ENCODE measurements at places on chromosomes 1 and 21. TPM values are rescaled to one million over a fixed set of nuclear protein-coding genes. Genes with fewer than 3 reads are reported as not detected.
A peak's percentile ranks its signal among the peaks of the same experiment; 100 is the strongest.

DNA sequence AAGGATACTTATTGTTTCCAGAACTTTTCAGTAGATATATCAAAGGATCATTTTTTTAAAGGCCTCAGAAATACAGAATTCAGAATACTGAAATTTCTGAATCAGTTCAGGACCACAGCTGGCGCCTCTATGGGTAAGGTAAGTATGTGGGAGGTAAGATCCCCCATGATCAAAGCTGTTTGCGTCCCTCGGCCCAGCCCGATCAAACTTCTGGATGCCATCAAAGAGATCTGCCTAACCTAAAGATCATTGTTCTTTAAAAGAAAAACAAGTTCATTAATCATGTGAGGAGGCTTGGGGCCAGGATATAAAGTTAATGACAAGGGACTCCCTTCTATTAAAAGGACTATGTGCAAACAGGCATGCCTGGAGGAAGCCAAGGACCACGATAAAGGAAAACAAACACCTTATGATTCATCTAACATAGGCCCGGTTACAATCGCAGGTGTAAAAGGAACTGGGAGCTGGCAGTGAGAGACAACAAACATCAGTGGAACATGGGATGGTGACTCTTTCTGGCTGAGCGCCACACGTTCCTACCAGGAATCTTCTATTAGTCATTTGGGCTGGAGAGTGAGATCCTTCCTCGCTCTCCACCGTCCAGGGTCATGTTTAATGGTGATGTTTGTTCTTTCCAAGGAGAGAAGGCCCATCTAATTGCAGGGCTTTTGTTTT lies 2.8 kb upstream of the BACE2 start:
- DNase-seq, result peak; percentile 56

PRDX6 gene
- 369 TPM for polyA plus RNA-seq

DEPDC1 gene
- polyA plus RNA-seq, result 0.03 TPM

DNM3 gene
- 0.62 TPM for polyA plus RNA-seq

- DNase-seq, result no peak
These were observed 612 bp upstream of the CD52 start for GRCh38 chr1:26317146-26317545.

- DNase-seq, result no peak
These were observed 27.9 kb downstream of the LRRC8B start for GRCh38 chr1:89552471-89553081.

UTS2 gene
- not detected for polyA plus RNA-seq

CZIB gene
- 49.3 TPM for polyA plus RNA-seq

DNA sequence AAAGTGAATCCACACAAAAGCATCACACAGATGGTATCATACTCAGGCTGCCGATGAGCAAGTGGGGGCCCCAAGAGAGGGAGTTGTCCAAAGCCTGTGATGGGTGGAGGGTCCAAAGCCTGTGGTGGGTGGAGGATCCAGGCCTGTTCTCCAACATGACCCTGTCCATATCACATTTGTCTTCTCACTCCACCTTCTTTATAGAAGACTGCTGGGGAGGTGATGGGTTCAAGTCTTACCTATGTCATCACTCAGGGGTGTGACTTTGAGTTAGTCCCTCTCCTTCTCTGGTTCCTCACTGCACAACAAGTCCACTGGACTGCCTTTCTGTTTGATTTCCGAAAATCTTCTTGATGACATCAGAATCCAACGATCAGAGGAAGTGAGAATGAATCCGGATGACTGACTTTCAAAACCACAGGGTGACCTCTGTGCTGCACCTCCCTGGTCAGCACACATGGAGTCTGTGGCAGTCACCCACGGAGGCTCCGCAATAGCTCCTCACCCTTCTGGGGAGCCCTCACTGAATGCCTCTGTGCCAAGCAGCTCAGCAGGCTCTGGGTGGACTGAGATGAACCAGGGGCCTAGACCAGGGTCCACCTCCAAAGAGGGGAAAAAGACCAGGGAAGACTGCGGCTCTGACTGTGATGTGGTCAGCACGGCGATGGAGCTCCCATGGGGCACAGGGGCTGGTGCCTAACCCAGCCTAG lies 166.8 kb downstream of the HIVEP3 start:
- no peak for DNase-seq

GRCh38 chr1:201570886-201571624 lies 32.1 kb downstream of the NAV1 start:
- no peak for DNase-seq

GRCh38 chr1:205260948-205261732 lies 33.4 kb downstream of the TMCC2 start:
- DNase-seq, result no peak

NAV1 gene
- 1.8 TPM for polyA plus RNA-seq

DNA sequence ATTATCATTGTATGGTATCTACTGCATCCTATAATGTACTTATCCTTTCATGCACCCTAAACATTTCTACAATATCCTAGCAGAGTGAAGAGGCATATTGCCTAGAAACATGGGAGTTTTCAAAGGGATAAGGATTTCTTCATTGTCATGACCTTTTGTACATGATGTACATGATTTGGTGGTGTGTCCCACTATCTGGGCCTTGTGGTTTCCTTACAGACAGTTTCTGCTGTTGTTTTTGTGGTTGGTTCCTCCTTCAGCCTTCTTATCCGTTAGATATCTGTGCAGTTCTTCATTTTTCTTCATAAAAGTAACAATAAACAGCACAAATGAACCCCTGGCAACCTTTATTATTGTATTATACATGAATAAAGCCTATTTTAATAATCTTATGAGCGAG lies 70.4 kb upstream of the BACH1 start:
- no peak for DNase-seq

FGR gene
- 1.7 TPM for polyA plus RNA-seq

DNA sequence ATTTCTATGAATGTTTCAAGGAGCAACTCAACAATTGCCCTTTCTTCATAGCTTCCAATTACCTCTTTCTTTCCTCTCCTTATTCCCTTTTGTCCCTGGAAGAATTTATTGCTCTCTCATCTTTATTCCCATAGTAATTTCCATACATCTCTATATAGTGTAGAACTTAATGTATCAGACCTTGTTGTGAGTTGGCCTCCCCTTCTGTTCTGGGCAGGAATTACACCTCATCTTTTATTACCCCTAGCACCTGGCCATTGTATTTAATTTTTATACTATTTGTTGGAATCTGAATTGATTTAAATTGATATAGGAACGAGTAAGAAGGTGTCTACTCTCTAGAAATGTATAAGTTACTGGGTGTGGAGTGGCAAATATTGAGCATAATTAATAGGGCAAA lies 114.5 kb downstream of the CACHD1 start:
- DNase-seq, result no peak

DNA sequence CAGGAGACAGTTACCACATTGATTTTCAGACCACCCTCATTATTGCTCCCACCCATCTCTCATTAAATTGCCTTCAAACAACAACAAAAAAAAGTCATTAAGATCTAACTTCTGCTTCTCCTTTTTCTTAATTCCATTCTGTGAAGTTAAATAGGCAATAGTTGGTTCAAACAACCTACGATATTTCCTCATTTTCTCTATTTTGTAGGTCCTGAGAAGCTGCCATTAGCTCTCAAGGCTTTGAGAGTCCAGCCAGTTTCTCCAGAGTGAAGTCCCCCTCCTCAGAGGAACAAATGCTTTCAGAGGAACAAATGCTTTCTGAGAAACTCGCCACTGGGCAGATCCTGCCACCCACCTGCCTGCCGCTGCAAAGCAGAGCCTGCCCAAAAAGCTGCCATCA lies 125.6 kb downstream of the ETS2 start:
- no peak for DNase-seq

- DNase-seq, result no peak
These were observed 4.3 kb upstream of the CHI3L2 start for GRCh38 chr1:111223126-111223685.

DNA sequence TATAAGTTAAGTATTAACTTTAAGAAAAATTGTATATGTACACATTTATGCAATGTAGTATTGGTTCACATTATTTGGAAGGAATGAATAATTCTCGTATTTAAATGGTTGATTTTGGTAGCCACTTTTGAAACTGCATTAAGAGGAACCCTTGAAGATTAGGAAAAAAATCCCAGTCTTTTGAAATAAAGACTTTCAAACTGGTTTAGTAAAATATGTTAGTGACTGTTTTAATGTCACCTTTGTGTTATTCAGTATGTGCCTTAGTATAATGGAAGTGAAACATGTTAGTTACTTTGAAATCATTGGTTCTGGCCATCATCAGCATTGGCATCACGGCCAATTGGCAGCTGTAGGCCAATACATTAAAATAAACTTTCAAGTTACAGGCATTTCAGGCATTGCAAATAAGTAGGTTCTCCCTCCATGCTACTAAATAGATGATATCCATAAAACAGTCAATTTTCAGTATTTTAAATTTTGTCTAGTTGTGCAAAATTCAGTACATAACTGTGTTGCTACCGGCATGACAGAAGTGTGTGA lies 4.4 kb downstream of the MIER1 start:
- DNase-seq, result no peak

MFAP2 gene
- polyA plus RNA-seq, result 1.5 TPM

P3H1 gene
- 7.0 TPM for polyA plus RNA-seq

GRCh38 chr21:21001591-21002100 lies 3.4 kb downstream of the NCAM2 start:
- DNase-seq, result no peak

CRB1 gene
- 0.06 TPM for polyA plus RNA-seq

DNA sequence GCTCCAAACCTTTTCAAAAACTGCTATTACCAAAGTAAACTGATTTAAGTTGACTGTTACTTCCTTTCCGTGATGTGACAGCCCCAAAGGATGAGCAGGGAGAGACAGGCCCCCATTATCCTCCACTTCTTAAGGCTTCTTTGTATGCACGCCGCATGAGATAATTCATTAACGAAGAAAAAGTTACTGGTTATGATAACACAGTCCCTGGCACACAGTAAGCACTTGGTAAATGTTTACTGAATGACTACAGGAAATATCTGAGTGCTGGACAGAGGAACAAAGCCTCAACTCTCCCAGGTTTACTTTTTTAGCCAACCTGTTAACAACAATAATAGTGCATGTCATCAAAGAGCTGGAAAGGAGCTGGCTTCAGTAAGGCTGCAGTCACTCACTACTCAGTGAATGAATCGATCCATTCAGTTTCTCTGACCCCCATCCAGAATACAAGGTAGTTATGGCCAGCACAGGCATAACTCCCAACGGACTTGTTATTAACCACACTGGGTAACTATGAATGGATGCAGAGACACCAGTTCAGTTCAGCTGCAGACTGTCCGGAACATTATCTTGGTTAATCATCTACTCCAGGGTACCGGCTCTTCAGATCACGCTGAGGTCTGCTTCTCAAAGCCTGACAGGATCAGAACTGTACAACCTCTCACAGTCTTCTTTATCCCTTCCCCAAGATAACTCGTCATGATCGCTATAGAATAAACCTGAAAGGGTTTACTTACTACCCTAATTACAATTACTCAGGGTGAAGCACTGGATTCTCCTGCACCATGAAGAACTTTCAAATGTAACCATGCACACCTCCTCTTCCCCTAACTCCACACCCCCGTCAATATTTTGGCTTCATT lies 58.3 kb downstream of the TGFBR3 start:
- DNase-seq, result no peak

- DNase-seq, result no peak
These were observed 91.3 kb downstream of the RWDD3 start for GRCh38 chr1:95325349-95325748.

GRCh38 chr1:12341667-12342066 lies 111.8 kb downstream of the VPS13D start:
- no peak for DNase-seq

BATF3 gene
- polyA plus RNA-seq, result 0.53 TPM

GRCh38 chr1:196178083-196178635 lies 430.1 kb downstream of the KCNT2 start:
- no peak for DNase-seq

All from psoas muscle (tissue), 8 donors.